GM03348 (cell line): ENCODE measurements at places on chromosomes 1 and 21.

GRCh38 chr1:28341591-28341990 is 12.8 kb downstream of the MED18 start:
- DNase-seq, result no peak

GRCh38 chr1:21435646-21436487 is 4.1 kb upstream of the NBPF3 start:
- DNase-seq, result no peak

DNA sequence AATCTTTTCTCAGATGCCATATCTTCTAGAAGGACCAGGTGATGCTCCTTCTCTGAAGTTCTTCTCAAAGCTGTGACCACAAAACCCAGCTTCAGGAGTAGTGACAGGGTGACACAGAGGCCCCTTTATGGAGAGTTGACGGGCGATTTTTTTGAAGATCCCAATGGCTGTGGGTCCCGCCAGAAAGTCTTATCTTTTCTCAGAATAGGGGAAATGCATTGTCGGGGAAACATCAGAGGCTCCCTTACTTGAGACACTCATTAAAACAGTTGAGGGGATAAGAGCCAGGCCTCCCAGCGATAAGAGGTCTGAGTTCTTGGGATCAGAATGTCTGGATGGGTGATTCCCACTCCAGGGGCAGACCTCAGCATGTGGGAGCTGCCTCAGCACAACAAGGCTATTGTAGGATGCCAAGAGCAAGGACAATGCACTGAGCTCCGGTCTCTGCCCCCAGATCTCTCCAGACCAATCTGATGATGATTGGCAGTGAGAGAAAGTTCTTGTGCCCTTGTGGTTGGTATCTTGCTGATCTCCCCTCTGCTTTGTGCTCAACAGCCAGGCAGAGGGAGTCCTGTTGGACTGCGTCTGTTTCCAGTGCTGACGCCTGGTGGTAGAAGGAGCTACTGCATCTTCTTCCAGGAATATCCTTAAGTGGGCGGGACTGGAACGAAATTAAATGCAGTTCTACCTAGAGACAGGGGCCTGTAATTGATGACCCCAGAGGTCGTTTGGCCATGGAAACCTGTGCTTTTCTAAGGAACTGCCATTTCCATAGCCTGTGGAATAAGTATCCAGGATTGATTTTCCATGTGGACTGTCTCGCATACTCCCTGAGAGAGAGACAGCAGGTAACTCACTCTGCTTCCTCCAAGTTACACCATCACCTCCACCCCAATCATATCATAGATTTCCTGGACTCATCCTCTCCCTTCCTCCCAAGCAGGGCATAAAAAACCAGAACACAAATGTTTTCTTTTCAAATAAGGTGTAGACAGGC is 6.8 kb upstream of the ACKR1 start:
- peak; percentile 84 for DNase-seq

- DNase-seq, result no peak
These were observed 89.8 kb downstream of the MAN1C1 start for GRCh38 chr1:25706146-25707089.

DNA sequence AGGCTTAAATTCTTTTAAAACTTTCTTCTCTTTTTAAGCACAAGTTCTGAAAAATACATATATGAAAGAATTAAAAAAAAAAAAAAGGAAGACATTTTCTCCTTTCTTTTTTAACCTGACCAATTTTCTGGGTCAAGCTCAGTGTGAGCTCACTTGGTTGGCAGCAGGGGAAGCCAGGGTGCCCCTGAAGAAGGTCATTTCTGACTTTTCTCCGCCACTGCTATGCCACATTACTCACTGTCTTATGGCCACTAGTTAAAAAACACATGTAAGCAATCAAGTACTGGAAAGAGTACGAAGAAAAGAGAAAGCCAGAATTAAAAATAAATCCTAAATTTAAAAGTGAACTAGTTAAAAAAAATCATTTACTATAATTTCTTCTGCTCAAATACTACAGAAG is 275.0 kb downstream of the NEGR1 start:
- DNase-seq, result peak; percentile 3

GRCh38 chr1:222040121-222040805 is 298.4 kb upstream of the DUSP10 start:
- DNase-seq, result no peak

DNA sequence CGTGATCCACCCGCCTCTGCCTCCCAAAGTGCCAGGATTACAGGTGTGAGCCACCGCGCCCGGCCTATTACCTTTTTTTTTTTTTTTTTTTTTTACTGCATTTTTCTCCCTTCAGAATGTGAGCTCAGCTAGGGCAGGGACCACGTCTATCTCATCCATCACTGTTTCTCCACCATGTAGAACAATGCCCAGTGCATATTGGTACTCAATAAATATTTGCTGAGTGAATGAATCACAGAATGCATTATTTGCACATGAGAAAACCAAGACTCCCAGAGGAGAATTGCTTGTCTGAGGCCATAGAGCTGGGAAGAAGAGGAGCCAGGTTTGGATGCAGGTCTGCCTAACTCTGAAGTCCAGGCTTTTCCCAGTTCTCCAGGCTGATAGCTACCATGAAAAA is 8.2 kb upstream of the SLC9A1 start:
- DNase-seq, result no peak

DNA sequence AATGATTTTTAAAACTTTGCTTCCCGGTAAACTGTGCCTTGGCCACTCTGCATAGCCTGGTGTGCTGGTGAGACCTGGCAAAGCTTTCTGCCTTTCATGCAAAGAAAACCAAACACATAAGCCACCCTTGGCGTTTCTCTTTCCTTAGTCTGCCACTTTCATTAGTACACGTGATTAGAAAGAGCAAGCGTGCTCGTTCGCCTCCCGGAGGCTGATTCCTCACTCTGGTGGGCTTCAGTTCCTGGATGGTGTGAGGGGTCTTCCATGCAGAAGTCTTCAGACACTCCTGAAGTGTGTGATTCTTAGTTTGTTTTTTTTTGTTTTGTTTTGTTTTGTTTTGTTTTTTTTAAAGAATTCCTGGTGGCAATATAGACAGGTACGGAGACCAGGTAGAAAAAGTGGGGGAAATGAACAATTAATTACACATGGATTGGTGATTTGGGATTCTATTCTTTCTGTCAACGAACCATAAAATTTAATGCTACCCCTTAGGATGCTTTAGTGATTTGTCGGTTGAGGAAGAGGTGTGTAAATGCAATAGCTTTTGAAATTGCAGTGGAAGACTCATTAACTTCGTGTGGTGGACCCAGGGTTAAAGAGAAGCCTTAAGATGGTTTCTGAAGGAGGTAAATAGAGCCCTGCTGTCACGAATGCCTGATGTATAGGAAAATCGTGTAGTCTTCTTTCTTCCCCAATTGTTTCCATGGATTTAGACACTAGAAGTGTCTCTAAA is 2.1 kb downstream of the GALNT2 start:
- DNase-seq, result no peak

- no peak for DNase-seq
These were observed 338.1 kb downstream of the TGFB2 start for GRCh38 chr1:218683242-218683641.

DNA sequence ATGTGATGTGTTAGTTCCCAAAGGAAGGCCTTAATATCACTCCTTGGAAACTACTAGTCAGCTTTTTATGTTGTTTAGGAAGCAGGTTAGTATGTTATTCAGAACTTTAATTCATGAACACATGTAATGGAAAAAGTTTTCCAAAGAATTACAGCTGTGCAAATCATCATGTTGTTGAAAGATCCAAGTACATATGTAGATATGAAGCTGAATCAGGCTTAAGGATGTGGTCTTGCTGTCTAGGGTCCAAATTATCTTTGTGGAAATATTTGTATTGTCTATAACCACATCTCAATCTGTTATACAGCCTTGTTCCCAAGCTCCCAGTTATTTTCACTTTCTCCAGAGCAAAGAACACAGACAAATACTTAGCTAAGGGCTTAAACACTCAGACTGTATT is 231.6 kb downstream of the TPR start:
- DNase-seq, result peak; percentile 13

- DNase-seq, result no peak
These were observed 3.9 kb upstream of the CACNA1S start for GRCh38 chr1:201116091-201116490.

DNA sequence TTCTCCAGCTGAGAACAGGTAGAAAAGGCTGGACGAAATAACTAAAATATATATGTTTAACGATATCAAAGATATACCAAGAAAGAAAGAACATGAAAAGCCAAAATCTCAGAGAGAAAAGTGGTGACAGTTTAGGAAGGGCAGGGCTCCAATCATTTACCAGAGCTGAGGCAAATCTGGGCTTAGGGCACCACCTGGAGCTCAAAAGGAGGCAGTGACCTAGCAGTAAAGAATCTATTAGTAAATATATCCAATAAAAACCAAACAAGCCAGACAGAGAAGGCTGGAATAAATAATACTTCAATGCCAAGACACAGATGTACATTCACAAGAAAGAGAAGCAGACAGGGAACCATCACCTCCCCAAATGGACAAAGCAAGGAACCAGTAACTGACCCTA is 43.5 kb downstream of the CHIA start:
- DNase-seq, result peak; percentile 71

DNA sequence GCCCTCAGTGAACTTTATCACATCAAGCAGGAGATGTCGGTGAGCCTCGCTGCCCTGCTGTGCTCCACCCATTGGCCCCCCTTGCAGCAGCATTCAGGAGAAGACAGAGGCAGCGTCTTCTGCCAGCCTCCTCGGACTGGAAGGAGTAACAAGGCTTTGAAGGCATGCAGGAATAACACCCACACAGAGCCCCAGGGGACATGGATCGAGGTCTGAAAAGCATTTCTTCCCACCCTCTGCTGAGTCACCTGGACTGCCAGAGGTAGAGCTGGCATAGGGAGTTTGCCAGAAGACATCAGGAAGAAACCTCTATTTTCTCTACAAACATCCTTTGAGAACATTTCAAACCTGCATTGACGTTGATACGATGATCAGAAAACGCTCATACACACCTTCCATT is 42.9 kb downstream of the COL18A1 start:
- DNase-seq, result no peak

GRCh38 chr1:106620521-106620954 is 435.9 kb upstream of the PRMT6 start:
- DNase-seq, result no peak

GRCh38 chr1:224770336-224770693 is 154.2 kb downstream of the CNIH3 start:
- DNase-seq, result peak; percentile 75

- peak; percentile 79 for DNase-seq
These were observed 91.7 kb upstream of the GNG4 start for GRCh38 chr1:235741294-235741693.

DNA sequence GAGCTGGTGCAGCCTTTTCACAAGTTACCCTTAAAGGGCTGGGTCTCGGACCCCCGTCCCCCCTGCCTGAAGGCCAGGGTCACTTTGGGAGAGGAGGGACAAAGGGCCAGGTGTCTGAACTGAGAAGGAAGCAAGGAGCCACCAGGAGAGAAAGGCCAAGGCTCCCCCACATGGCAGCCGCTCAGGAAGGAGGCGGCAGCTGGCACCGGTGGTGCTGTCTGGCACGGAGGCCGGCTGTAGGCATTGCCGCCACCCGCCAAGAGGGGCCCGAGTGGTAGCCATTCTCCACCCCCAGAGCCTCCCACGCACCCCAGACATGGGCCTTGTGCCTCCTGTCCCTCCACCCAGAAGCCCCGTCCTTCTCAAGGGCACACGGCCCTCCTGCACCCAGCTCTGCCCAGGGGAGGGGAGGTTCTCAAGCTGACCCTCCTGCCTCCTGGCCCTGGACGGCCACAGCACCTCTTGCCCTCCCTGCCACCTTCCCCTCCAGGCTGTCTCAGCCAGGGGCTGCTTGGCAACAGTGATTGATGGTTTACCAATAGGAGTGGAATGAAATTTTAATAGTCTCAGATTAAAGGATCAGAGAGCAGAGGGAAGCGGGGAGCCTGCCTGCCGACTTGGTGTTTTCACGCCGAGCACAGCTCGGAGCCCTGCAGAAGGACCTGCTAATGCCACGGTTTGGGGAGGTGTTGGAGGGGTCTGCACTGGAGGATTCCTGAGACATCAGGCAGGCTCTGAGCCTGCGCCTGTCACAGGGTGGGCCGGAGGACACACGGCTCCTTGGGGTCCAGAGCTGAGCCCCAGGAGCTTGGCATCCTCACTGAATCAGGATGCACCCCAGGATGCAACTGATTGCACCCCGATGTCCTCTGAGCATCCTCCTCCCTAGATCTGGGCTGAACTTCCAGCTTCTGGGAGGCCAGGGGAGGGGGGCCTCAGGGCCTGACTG is 211.9 kb upstream of the VAMP3 start:
- no peak for DNase-seq

GRCh38 chr21:29347274-29347681 is 48.6 kb downstream of the BACH1 start:
- DNase-seq, result no peak

GRCh38 chr1:153670257-153670858 is 435 bp downstream of the ILF2 start:
- no peak for DNase-seq

DNA sequence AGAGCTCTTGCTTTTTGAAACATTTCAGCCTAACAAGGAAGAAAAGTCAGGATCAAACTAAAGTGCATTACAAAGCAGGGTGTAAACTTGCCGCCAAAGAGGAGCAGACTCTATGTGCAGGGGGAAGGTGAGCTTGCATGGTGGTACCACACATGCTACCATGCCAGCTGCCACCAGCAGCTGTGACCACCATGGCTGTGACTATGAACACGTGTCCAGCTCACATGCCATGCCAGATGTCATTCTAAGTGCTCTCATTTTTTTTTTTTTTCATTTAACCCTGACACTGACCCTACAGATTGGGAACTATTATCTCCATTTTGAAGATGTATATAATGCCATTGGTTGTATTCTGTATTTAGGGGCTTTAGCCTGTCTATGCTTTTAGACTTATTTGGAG is 79.0 kb downstream of the PCP4 start:
- DNase-seq, result no peak

- DNase-seq, result peak; percentile 29
These were observed 90.1 kb downstream of the TLR5 start for GRCh38 chr1:223052931-223053330.

- DNase-seq, result no peak
These were observed 15.8 kb upstream of the DISP3 start for GRCh38 chr1:11463177-11463576.

GRCh38 chr1:234777856-234778220 is 167.9 kb upstream of the IRF2BP2 start:
- DNase-seq, result no peak

DNA sequence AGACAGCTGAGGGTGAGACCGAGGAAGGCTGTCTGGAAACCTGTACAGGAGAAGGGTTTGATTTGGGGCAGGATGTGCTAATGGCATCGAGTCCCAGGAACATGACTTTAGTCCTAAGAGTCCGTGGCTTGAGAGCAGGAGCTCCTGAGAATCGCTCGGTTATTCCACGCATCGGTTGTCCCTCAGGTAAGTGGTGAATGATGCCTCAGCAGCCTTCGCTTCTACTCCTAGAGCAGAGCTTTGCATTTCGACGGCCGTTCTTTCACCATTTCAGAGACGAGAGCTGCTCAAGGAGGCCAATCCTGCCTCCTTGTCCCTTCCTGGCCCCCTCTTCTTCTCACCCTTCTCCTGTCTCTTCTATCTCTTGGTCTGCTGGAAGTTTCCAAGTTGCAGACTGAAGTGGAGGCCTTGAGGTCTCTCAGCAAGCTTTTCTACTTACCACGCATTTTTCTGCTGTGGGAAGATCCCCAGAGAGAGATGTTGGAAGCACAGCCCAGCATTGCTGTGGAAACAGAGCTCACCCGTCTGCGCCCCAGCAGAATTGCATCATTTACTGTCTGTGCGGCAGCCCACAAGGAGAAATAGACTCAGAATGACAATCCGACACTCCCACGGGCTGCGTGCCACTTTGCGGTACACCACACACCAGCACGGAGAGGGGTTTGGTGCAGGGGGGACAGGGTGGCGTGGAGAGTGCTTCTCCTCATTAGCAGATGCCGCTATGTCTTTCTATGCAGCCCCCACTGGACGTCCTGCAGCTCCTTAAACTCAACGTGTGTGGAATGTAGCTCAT is 270.7 kb upstream of the C1orf174 start:
- no peak for DNase-seq

GRCh38 chr21:21232320-21232719 is 234.1 kb downstream of the NCAM2 start:
- DNase-seq, result peak; percentile 32
